ENCODE measurements at places on chromosomes 7 and 10.

DNA sequence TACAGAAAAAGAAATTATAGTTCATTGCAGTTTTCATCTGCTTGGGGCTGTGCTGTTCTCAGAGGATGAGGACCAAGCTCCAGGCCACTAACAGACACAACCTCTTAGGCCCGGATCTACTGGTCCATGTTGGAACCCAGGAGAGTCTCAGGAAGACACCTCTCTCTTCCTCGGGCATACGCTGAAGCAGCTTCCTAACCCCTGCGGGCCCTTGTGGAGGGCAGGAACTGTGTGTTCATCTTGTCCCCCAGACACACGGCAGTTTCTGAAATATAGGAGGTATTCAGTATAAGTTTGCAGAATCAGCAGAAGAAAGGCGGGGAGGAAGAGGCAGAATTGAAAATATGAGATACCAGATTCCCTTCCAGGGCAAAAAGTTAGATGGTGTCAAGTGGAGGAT is 78.4 kb downstream of the EEPD1 start:
- DNase-seq: no peak

DNA sequence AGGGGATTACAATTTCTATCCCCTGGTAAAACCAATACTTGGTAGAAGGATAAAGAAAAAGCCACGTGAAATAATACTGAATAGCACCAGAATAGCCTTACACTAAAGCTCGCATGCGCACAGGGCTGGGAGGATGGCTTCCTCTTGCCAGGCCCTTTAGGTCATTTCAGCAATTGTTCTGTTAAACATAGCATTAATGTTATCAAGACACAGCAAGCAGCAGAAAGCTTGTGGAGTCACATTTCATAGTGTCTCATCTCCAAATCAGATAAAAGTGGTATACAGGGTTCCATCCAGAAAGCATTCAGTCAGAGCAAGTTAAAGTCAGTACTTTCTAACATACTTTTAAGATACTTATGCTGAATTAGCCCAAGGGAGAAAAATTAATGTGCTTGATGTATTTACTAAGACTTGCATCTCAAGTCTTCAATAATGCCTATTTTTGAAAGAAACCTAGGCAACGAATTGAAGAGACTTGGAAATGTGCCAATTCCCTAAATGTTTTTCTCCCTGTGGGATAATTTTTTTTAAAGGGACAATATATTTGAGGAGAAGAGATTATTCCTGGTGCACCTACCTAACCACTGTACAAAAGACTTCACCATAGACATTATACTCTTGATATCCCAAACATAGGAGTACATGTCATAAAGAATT is 14.3 kb upstream of the NPM3 start:
- no peak for DNase-seq

GRCh38 chr7:27899601-27900000 is 159.6 kb downstream of the TAX1BP1 start:
- no peak for DNase-seq

GRCh38 chr10:6783471-6783870 is 203.4 kb upstream of the PRKCQ start:
- DNase-seq: no peak

GRCh38 chr7:75042286-75042685 is 31.3 kb downstream of the RCC1L start:
- no peak for DNase-seq

- no peak for DNase-seq
Observed at GRCh38 chr10:68813559-68813958, 13.8 kb upstream of the STOX1 start.

- DNase-seq: no peak
Observed at GRCh38 chr10:97407952-97408248, 6.8 kb upstream of the RRP12 start.

DNA sequence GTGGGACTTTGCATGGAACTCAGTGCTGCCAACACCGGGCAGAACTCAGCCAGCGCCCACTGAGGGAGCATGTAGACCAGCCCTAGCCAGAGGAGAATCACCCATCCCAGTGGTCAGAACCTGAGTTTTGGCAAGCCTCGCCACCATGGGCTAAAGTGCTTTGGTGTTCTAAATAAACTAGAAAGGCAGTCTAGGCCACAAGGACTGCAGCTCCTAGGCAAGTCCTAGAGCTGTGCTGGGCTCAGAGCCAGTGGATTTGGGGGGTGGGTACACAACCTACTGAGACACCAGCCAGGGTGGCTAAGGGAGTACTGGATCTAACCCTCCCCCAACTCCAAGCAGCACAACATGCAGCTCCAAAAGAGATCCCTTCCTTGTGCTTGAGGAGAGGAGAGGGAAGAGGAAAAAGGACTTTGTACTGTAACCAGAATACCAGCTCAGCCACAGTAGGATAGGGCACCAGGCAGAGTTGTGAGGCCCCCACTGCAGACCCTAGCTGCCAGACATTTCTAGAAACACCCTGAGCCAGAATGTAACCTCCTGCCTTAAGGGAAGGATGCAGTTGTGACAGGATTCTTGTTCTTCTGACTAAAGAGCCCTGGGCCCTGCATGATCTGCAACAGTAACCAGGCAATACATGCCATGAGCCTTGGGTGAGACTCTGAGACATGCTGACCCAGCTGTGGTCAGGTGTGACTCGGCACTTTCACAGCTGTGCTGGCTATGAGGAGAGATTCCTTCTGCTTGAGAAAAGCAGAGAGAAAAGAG is 24.4 kb downstream of the GSDME start:
- DNase-seq: no peak

DNA sequence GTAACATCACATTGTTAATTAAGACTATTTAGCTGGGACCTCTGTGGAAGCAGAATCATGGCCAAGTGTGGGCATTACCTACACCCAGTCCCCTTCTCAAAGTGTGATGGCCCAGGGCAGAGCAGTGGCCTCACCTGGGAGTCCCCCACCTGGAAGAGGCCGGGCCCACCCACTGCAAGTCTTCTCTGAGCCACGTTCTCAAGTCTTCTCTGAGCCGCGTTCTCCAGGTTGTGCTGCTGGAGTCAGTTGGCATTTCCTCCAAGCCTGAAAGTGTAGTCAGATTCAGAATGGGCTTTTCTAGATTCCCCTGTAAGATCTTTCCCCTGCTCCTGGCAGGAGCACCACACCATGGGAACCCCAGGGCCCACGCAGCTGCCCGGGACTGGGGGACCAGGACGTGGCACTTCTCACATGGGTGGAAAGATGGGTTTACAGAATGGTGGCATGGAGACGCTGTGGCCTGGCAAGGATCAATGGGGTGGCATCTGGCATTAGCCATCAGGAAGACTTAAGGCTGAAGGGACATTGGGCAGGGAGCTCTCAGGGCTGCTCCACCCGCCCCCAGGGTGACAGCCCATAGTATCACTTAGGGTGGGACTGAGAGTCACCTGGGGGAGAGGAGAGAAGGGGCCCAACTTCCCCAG is 68.0 kb downstream of the MKI67 start:
- DNase-seq: no peak

- no peak for DNase-seq
Observed at GRCh38 chr10:100883312-100883821, 29.4 kb upstream of the SLF2 start.

DNA sequence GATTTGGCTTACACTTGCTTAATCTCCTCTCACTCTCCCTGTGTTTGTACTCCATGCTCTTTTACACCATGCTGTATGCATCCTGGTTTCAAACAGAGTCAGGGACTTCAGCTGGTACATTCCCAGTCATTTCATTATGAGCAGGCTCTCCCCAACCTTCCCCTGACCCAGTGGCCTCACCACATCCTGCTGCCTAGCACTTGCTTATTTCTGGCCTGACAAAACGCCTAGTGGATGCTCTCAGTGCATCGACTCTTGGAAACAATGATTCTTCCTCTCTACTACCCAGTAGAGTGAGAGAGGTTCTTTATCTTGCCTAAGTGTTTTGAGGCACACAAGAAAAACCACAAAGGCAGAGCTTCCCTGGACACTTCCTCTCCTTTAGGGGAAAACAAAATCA is 63.4 kb downstream of the CAV1 start:
- DNase-seq: no peak

DNA sequence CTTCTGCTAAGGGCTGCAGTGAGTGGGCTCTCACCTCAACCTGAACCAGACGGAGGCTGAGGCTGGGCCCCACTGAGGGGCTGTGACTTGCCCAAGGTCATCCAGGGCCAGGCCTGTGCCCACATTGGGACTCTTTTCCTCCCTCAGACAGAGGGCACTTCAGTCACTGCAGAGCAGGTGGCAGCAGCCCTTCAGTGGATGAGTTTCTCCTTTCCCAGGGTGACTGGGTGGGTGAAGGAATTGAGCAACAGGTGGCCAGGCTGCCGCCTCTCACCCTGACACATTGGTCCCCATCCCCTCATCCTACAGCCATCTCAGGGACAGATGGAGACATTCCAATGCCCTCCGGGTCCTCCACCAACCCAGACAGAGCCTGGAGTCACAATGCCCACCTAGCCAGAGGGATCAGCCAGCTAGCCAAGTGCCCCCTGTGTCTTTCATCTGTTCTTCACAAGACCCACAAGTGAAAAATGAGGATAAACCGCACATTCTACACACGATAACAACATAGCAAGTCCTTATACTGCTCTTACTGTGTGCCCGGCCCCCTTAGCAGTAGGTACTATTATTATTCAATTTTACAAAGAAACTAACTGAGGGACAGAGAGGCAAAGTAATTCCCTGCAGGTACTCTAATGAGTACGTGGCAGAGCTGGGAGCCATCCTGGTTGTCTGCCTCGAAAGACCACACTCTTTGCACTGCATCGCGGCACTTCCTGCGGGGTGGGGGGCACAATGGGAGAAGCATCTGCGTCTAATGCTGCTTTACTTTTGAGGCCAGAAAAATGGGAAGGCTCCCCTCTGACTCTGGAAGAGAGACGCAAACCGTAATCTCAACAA is 1.7 kb upstream of the SLC18A3 start:
- no peak for DNase-seq

GRCh38 chr10:62993121-62993520 is 140.0 kb upstream of the NRBF2 start:
- DNase-seq: no peak

- no peak for DNase-seq
Observed at GRCh38 chr10:129959544-129960480, 4.3 kb downstream of the EBF3 start.

DNA sequence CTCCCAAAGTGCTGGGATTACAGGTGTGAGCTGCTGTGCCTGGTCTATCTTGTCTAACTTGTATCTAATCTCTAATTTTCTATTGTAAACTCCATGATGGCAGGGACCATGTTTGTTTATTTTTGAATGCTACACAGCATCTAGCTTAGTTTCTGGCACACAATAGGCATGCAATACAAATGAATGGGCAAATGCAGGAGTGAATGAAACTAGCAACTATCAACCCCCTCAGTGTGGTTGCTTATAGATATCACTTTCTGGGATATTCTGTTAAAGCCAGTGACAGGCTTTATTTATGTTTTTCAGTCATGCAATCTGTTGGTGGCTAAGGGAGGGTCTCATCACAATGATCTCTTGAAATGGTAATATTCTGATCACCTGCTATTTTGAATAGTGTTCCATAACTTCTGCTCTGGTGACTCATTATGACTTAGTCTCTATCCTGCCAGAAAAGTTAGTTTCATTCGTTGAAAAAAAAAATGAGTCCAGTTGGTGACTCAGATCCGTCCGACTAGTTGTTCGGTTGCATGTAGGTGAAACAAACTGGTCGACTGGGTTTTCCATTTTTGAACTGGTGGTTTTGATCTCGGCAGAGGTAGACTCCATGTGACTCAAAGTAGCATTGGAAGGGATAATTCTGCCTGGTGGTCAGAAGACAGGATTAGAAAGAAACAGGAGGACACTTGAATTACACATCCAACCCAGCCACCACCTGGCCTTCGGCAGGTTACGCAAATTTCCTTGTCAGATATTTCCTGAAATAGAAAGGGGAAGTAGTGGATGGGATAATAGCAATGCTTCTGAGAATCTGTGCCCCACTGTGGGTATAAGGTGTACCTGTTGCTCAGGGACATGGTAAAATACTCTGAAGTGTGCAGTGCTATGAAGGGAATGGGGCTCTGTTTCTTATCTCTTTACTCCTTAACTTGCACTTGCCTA is 76.8 kb downstream of the GATA3 start:
- no peak for DNase-seq

GRCh38 chr7:15461576-15461975 is 100.2 kb downstream of the AGMO start:
- no peak for DNase-seq

DNA sequence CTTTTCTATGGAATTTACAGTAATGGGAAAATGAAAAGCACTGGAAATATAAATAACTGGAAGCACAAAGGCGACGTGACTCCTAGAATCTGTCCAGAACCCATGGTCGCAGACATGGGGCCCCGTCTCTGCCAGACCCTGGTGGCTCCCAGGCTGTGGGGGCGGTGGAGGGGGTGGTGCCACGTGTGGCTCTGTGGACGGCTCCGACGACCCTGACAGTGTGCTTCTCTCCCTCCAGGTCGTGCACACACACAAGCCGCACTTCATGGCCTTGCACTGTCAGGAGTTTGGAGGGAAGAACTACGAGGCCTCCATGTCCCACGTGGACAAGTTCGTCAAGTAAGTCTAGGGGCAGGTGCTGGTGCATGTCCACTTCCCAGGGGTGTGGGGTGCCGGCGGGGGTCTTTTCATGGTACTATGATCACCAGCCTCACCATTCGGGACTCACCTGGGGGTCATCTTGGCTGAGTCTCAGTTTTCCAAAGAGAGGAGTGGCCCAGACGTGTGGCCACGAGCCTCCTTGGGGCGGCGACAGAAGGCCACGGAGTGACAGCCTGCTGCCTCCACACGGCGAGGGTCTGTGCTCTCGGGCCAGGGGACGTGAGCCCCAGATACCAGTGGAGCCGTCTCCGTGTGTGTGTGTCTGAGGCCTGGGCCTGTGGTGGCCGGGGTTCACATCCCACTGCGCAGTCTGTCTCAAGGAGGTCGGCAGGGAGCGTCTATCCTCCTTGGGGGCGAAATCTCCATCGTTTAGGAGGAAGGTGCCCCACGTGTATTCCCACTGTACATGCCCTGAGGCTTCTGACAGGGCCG is 108.2 kb downstream of the INPP5A start:
- DNase-seq: no peak

GRCh38 chr10:114829160-114829909 is 7.8 kb downstream of the FHIP2A start:
- DNase-seq: no peak

DNA sequence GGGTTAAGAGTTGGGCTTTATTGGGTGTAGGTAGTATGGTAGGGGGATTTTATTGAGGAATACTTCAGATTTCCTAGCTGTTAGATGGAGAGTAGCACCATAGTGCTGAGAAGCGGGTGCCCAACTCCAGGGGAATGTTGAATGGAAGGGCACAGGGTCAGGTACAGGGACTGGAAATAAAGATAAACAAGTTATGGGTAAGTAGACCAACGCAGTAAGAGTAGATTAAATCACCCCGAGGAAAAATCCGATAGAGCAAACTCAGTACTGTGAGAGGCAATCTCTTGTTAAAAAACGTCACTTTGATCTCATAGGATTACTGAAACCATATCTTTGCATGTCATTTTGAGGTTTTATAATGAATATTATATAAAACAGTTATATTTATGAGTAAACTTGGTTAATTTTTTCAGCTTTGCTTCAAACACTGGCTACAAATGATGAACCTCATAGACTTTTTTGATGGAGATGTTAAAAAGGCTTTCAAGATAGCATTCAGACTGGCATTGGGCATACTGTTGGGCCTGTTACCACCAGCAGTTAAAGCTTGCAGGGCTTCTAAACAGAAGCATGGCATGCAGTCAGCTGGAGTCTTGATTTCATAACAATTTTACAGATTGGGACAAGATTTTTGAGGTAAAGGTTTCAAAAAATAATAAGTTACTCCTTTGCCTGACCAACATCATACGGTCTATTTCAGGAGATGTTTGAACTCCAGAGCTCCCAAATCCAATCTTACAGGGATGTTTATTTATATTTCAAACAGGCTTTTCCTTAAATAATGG is 7.1 kb downstream of the AHR start:
- no peak for DNase-seq

Measured in activated naive CD4-positive, alpha-beta T cell (primary cell).